ENCODE measurements at places on chromosomes 4 and X.
A peak's percentile ranks its signal among the peaks of the same experiment; 100 is the strongest.

DNA sequence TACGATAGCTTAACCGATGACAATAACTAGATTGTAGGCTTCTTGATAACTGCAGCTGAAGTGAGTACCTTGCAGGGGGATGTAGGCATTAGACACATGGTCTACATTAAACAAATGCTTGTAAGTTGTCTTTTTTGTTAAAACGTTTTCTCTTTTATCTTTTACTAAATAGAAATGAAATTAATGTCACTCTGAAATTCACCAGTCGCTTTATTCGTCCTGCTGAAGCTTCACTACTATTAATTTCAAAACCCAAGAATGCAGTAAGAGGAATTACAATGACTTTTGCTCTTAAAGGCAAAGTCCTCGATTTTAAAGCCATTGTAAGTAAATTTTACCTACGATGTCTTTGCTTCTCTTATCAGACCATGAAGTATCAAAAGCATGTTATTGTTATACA lies 239.7 kb downstream of the CFAP47 start:
- DNase-seq = no peak

DNA sequence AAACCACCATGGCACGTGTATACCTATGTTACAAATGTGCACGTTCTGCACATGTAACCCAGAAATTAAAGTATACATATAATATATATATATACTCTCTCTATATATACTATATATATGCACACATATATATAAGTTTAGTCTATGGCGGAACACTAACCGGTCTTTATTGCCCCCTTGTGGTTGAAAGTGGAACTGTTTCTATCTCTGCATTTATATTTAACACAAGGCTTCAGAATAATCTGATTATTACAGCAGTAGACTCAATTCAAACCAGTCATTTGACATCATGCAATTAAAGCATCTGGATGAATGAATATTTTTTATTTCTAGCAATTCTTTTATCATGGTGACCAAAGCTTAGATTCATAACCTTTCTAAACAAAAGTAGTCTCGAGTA lies 14.6 kb downstream of the RAB9B start:
- DNase-seq = peak; percentile 61

DNA sequence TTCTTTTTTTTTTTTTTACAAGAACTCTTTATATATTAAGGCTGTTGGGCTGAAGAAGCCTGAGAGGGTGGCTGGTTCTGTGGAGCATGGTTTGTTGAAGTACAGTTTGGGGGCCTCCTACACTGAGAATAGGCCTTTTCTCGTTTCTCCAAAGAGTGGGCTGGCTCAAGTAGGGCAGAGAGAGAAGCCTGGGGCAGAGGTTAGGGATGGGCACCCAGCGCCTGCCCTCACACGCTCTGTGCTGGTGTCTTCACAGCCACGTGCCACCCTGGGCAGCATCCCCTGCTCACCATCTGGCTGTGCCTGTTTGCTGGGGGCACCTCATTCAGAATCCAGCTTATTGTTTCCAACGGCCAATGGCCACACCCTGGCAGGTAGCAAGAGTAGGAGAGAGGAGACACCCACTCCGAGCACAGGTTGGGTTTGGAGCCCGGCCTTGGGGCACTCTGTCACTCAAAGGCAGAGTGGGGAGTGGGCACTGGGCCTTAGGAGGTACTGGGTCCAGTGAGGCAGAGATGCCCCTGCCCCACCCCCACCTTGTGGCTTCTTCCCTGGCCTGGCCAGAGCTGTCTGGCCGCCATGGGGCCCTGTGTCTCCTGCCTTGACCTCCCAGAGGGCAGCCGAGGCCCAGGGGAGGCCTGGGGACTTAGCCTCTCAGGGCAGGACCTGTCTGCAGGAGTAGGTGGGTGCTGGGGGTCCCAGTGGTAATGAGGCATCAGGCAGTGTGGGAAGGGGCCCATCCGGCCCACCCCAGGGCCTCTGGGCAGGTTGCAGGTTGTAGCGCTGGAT lies 2.9 kb downstream of the MSANTD1 start:
- no peak for DNase-seq

GRCh38 chr4:182163180-182163579 lies 80.0 kb upstream of the TENM3 start:
- no peak for DNase-seq
